ENCODE measurements at places on chromosomes 12 and 14. TPM values are rescaled to one million over a fixed set of nuclear protein-coding genes. Genes with fewer than 3 reads are reported as not detected.

Gene MORN3
- 1.2 TPM for total RNA-seq

Gene RNASE7
- total RNA-seq: not detected

Gene MMP17
- 0.28 TPM for total RNA-seq

Gene PTMS
- total RNA-seq: 26.3 TPM

Gene NEMP1
- total RNA-seq: 47.5 TPM

Gene OAS1
- 7.8 TPM for total RNA-seq

Gene NELL2
- total RNA-seq: 22.8 TPM

Gene CALCOCO1
- total RNA-seq: 2.6 TPM

Gene GPR162
- not detected for total RNA-seq

Gene ZNF384
- total RNA-seq: 59.7 TPM

Gene GARIN6
- not detected for total RNA-seq

Gene CCDC85C
- total RNA-seq: 3.8 TPM

- no peak for DNase-seq
Observed at GRCh38 chr12:110576504-110576903, 6.6 kb downstream of the PPTC7 start.

DNA sequence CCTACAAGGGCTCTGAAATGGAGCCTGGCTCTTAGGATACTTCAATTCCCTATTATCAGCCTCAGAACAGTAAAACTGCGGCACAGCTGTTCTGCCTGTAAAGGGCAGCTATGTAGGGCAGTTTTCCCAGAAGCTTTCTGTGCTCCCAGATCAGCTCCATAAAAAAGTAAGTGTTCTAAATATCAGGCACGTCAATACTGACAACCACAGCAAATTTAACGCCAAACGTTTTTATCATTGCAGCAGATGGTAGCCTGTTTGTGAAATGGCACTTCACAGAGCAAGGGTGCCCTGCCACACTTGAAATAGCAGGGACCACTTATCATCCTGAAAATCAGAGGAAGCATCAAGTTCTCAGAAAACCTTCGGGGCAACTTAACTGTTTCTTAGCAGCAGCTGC is 54.8 kb upstream of the PTHLH start:
- no peak for DNase-seq

DNA sequence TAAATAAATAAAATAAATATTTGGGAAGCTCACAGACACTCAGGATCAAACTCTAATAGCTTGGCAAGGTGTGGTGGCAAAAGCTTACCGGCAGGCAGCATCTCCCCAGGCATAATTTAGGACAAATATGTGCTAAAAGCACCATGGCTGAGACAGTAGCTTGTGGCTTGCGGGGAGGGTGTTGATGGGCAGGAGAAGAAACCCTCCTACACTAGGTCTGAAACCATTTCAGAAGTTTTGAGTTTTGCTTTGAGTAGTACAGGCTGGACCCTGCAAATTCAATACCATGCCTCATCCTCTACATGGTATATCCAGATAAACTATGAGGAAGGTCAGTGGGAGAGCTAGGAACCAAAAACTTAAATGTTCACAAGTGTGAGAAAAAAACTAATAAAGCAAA is 33.1 kb downstream of the MAP3K9 start:
- no peak for DNase-seq

DNA sequence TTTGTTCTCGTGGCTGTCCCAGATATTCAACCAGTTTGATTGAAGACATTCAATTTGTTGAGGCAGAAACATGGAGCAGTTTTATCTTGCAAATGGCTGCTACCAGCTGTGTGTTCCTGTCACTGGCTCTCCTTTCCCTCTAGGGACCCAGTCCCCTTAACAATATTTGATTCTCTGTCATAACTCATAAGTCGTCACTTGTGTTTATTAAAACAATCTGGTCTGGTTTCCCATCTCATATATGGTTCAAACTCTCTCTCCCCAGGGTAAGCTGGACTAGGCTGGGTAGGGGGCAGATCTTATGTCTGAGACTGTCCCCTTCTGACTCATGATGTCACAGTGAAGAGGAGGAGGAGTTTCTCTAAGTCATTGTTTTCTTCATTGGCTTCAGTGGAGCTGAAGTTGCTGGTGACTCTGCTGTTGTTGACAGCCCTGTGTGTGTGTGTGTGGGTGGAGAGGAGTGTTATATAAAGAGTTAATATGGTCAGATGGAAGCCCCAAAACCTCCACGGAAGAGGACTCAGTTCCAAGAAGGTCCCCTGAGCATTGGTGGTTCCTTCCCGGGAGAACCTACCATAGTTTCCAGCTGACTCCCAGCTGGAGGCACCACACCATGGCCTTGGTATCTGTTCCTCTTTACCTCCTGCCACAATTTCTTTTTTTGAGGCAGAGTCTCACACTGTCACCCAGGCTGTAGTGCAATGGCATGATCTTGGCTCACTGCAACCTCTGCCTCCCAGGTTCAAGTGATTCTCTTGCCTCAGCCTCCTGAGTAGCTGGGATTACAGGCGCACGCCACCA is 16.1 kb upstream of the GNG2 start:
- DNase-seq: no peak

DNA sequence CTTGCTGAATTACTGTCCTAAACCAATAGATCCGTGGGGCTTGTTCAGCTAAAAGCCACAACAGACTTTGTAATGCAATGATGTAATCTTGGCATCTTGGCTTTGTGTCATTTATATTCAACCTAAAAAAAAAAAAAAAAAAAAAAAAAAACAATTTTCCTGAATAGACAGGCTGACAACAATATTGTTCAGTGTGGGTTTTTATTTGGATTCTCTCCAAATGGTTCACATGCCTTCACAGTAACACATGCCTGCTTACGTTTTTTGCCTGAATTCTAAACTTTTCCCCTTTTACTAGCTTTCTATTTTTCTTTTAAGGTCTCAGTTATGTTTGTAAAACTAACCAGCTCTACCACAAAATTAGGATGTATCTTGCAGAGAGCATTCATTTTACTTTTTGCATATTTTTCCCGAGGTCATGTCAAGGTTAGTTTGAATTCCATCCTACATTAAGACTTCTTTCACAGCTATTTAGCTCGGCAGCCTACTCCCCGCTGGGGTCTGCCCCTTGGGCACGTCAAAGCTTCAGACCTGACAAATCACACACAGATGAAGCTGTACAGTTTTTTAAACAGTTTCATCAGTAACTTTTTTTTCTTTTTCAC is 213.7 kb upstream of the NPAS3 start:
- DNase-seq: no peak

DNA sequence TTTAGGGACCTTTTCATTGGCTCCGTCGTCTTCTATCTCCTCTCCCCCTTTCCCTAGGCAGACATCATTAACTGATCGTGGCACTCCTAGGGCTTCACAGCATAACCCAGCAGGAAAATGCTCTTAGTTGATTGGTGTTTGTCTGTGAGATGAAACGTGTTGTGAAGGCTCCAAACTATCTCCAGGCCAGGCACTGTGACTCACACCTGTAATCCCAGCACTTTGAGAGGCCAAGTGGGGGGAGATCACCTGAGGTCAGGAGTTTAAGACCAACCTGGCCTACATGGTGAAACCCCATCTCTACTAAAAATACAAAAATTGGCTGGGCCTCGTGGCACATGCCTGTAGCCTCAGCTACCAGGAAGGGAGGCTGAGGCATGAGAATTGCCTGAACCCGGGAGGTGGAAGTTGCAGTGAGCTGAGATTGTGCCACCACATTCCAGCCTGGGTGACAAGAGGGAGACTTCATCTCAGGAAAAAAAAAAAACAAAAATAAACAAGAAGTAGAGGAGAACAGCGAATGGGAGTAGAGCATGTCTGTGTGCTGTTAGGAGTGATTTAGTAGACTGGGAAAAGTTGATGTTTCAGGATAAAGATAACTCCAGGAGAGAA is 32.3 kb upstream of the WDR89 start:
- DNase-seq: no peak

DNA sequence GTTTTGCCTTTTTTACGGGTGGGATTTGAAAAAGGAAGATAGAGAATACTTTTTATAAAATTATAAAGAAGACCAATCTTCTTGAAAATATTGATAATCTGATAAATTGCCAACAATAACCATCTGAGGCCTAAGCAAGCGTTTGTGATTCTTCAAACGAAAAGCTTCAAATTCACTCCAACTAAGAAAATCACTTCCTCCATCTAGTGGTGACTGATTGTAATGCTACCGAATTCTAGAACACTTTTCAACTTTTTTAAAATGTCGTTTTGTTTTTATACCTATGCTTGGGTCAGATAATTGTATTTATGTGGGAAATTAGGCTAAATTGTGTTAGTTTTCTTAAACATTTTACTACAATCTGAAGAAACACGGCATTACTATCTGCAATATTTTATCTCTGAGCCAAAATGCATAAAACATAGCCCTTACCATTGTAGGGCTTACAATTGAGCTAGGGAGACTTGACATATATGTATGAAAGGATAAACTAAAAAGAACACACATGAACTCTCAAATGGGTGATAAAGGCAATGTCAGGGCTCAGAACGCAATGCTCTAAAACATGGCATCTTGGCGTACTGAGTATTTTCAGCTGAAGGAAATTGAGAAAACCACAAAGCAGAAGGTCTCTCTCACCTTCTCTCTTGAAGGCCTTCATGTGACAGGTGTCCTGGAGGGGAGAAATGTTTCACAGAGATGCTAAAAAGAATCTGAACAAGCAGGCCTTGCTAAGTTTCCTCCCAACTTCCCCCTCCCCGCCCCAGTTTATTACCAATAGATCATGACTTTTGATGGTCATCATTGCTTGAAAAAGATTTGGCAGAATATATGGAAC is 36.8 kb upstream of the G2E3 start:
- DNase-seq: no peak

DNA sequence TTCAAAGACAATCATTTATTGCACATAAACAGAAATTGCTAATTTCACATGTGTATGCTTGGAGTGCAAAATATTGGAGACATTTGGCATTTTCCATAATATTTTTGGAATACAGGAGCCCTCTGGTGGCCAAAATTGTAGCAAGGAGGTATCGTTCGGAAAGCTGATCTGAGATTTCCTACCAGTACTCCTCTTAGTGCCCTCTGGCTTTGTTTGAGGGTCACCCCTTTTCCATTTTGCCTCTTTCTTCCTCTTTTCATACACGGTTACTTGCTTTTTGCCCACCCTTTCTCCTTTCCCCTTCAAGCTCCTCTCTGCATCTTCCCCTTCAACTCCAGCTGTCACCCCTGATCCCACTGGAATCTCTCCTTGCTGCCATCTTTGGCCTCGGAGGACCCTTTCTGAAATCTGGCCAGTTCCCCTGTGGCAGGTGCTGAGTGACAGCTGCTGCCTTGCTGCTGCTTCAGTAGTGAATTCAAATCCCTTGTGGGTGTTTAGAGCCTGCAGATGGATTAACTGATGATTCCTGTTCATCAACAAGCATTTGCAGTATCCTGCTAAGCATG is 164.6 kb upstream of the PARP11 start:
- DNase-seq: no peak

- DNase-seq: no peak
Observed at GRCh38 chr14:90632451-90632850, 183.8 kb downstream of the TTC7B start.

DNA sequence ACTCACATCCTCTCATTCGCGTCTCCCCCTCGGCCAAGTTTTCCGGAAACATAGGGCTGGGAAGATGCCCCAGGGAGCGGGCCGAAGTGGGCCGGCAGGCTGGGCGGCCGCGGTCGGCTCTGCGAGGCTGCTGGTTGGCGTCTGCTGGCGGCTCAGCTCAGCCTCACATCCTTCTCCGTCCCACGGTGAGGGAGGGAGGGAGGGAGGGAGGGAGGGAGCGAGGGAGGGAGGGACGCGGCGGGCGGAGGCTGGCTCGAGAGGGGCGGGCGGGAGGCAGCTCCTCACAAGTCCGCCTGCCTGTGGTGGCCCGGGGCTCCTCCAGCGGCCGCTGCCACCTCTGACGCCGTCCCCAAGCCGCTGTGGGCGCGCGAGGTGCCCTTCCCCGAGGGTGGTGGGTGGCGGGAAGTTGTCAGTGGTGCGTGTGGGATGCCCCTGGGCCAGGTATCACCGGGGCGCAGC is 93.8 kb downstream of the RFLNA start:
- DNase-seq: peak; percentile 32

- DNase-seq: no peak
Observed at GRCh38 chr12:103956509-103957027, 9.1 kb upstream of the TDG start.

- DNase-seq: peak; percentile 18
Observed at GRCh38 chr14:66495218-66496098, 9.3 kb downstream of the CCDC196 start.

- DNase-seq: no peak
Observed at GRCh38 chr14:38121320-38122020, 86.2 kb upstream of the SSTR1 start.

DNA sequence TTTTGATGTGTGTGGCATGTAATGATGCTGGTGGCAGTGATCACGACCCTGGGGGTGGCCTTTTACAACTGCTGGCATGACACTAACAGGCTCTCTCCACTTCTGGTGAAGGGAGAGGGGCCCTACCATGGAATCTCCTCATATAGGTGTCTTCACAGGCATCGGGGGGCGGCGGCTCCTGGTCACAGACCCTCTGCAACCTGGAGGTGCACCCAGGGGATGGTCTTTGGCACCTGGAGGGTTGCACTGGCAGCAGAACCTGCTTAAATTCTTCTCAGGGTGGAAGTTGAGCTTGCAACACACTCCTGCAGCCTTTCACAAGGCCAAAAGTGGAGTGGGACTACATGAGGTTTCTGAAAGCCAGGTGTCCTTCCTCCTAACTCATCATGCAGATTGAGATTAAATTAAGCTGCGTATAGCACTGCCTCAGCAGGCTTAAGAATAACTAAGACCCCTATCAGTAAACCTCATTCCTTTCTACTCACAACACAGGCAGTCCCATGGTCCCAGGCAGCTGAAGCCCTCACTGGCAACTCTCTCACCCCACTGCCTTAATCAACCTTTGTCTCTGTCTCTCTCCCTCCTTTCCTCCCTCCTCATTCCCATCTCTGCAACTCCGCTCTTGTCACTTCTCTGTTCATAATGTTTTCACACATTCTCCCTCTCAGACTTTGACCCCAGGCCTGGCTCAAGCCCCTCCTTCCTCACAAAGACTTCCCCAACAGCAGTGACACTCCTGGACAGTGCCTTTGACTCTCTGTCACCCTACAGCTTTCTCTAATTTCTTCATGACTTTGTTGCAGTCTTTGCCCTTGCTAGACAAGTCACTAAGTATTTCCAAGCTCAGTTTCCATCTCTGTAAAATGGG is 18.9 kb downstream of the NID2 start:
- no peak for DNase-seq

- no peak for DNase-seq
Observed at GRCh38 chr12:82652071-82652470, 34.6 kb upstream of the TMTC2 start.

GRCh38 chr12:30707613-30708342 is 12.1 kb upstream of the IPO8 start:
- no peak for DNase-seq

- no peak for DNase-seq
Observed at GRCh38 chr12:65537978-65538377, 259.5 kb downstream of the MSRB3 start.

Data from activated T-cell treated with anti-CD3 and anti-CD28 coated beads, Interleukin-2, amount 50 U/mL, for 4 hours (primary cell).